ENCODE measurements at places on chromosomes 2 and 18.

DNA sequence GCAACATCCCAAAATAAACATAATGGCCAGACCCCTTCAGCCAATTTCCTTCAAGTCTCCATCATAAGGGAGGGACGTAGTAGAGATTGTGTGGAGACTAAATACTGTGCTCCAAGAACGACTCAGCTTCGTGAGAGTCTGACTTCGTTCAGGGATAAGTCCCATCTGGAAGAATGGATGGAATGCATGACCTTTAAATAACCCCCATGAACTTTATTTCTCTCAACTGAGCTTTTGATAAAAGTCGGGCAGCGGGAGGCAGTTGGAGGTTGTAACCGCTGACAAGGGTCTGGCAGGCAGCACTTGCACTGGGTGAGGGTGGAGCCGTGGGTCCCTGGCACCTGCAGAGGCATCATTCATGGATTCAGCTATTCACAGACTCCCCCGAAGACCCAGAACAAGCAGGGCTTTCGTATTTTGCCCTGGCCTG, 115.9 kb downstream of the ZFP36L2 start:
- no peak for DNase-seq

GRCh38 chr2:118568700-118569099, 278.7 kb downstream of the EN1 start:
- DNase-seq, result no peak

DNA sequence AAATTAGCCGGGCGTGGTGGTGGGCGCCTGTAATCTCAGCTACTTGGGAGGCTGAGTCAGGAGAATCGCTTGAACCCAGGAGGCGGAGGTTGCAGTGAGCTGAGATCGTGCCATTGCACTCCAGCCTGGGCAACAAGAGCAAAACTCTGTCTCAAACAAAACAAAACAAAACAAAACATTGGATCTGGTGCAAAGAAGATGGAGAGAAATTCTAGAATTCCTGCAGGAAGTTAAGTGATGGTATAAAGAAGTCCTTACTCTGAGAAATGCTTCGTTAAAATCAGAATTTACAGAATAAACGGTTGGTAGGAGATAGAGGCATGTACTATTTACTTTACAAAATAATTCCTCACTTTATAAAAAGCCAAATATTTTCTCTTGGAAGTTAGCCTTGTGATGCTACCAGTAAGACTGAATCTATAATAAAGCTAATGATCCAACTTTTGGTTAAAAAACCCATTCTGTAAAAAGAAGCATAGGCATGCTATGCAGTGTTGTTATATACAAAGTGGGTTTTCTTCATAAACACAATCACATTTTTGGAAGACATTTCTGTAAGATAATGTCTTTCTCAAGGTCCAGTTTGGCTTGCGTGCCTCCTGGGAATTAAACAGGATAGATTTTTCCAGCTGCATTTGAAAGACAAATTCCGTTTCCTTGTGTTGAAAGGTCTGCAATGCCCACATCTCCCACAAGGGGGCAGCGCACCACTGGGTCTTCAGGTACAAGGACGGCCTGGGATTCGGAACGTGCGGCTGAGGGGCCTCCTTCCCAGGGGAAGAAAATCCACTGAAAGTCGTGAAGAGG, 35.6 kb upstream of the PNO1 start:
- peak; percentile 94 for DNase-seq

DNA sequence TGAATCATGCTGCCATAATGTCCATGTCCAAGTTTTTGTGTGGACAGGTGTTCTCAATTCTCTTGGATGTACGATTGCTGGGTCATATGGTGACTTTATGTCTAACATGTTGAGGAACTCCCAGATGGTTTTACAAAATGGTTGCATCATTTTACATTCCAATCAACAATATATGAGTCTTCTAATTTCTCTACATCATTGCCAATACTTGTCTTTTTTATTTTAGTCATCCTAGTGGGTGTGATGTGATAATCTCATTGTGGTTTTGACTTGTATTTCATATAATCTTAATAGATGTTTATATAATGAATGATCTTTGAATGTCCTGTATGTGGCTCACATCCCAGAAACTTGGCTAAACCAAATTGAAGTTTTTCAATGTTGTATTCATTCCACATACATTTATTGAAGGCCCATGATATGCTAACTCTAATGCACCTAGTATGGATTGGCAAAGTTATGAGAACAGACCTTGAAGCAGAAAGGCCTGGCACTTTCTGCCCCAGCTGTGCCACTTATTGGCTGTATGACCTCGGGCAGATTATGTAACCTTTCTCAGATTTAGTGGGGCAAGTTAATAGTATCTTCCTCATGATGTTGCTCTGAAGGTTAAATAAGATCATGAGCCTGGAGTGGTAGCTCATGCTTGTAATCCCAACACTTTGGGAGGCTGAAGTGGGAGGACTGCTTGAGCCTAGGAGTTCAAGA, 205.4 kb downstream of the RAB3GAP1 start:
- no peak for DNase-seq

- DNase-seq, result no peak
These were observed 230.4 kb downstream of the FHOD3 start for GRCh38 chr18:36527740-36528455.

DNA sequence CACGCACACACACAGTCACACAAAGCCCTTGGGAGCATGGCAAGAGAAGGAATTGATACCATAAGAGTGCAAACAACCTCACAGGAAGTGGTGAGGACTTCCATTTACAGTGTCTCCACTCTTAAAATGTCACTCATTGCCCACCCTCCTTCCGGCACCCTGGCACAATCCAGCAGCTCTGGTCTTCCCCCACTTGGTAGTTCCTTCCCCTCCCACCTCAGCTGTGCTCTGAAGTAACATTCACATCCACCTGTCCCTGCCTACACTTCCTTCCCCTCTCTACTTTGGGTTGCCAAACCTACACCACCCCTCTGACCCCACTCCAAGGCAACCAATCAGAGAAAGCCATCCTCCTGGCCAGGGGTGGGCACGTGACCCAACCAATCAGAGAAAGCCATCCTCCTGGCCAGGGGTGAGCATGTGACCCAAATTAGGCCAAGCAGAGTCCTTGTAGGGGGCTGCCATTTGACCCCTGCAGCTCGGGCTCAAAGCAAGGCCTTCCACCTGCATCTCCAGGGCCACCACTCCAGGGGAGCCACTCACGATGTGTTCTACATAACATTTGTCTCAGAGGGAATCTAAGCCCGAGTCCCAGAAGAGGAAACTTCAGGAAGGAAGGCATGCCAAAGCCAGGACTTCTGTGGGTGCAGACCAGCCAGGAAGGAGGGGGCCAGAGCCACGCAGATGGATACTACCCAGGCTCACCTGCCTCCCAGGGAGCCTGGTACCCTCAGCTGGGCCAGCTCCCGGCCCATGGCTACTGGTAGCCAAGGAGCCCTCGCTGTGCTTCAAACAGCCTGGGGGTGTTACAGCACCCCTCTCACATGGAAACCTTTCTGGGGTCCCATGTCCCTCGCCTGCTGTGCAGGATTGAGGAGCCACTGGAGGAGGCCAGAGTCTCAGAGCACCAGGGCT, 21.2 kb downstream of the CYP26B1 start:
- DNase-seq, result peak; percentile 5

- no peak for DNase-seq
These were observed 208.9 kb downstream of the KLHL29 start for GRCh38 chr2:23593752-23594459.

DNA sequence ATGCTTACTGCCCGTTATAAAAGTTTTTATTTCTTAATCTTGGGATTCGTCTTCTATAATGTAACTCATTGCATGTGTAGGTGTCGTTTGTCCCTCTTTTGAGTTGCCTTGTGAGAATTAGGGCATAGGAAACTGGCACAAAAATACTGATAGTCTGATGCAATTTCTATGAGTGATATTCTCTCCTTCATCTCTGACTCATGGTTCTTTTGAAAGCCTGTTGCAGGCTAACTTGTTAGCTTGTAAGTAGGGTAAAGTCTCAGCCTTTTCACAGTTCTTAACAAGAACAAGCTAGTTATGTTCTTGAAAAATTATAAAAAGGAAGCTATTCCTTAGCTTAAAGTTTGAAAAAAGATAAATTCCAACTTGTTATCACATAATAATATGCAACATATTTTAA, 1085.4 kb upstream of the NRXN1 start:
- no peak for DNase-seq

All from WERI-Rb-1 (cell line).